ENCODE measurements at places on chromosomes 6 and 20.

GRCh38 chr6:144723431-144723830 lies 438.3 kb downstream of the UTRN start:
- DNase-seq, result no peak

GRCh38 chr6:15962449-15962764 lies 166.5 kb upstream of the MYLIP start:
- no peak for DNase-seq

DNA sequence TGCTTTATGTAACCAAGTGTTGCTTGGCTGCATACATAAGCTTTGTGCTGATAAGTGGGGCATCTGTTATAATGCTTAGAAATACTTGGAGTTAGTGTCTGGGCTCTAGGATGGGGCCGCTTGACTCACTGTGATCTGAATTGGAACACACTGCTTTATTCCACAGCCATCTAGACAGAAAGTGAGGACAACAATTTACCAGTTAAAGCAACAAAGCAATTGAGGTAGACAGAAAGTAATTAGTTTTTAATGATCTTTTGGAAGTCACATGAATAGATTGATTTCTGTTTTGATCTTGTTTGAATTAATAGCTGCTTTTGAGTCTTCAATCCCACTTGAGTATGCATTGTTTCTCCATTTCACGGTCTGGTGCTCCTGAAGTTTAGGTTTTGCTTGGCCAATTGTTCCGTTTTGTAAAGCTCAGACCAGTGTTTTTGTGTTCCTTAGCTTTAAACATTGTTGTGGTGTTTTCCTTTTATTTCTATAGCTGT lies 157.5 kb downstream of the TRMT11 start:
- DNase-seq, result no peak

GRCh38 chr6:4059115-4059777 lies 19.7 kb downstream of the FAM217A start:
- no peak for DNase-seq

DNA sequence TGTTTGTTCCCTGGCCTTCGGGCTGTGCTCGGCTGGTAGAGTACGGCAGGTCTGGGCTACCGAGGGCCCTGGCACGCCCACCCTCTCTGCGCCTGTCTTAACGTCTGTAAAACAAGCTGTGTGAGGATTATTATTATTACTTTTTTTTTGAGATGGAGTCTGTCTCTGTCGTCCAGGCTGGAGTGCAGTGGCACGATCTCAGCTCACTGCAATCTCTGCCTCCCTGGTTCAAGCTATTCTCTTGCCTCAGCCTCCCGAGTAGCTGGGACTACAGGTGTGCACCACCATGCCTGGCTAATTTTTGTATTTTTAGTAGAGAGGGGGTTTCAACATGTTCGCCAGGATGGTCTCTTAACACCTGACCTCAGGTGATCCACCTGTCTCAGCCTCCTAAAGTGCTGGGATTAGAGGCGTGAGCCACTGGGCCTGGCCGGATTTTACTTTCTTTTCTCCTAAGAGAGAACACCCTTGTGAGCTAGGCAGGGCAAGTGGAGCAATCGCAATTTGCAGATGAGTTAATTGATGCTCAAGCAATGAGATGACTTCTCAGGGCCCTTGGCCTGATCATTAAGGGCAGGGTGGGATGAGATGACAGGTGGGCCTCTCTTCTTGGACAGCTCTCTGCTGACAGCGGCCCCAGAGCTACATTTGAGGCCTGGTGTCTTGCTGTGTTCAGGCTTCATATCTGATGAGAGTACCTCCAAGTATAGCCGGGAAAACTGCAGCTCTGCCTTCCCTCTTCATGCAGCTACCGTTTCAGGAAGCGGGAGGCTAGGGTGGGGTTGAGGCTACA lies 859 bp upstream of the SMIM29 start:
- no peak for DNase-seq

DNA sequence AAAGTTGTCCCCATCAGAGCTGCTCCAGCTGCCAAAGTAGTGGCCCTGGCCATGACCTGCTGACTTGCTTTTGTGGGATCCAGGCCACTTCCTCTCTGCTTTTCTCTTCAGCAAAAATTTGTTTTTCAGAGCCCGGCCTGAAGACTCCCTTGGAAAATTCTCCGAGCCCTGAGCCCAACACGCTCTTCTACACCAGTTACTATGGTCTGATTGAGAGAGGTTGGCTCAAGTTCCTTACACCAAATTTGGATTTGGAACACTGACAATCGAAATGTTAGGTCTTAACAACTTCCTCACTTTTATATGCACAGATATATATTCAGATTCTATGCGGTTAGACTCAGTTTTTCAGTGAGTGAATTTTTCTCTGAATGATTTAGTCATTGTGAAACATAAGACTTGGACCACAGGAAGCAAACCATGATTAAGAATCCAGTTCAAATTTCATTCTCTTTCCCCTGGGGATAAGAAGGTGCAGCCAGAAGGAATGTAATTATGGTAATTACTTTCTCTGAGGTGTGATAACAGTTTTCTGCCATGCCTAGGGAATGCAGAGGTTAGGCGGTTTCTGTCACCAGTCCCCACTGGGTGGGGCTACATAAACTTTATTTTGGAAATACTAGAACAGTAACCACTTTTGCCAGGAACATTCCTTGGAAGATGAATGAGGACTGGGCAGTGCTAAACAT lies 365.2 kb downstream of the SYNE1 start:
- no peak for DNase-seq

DNA sequence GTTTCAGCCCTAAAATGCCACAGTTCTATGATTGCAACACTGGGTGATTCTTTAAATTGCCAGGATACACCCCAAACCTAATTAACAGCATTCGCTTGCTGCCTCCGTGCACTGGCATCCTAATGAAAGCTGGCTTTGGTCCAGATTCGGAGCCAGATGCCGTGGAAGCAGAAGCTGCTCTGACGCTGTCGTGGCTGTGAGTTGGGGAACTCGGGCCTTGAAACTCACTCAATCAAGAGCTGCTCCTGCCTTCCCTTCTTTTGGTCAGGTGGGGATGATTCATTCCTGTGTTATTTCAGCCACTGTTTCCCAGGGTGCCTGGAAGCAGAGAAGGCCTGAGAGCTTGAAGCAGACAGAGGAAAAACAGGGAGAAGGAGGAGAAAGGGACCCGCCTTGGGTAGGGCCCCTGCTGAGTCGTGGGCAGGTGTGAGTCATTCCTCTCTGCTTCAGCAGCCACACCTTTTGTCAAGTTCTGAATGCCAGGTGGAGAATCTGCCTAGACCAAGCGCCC lies 36.2 kb upstream of the DSP start:
- DNase-seq, result no peak

GRCh38 chr6:8200255-8200654 lies 97.9 kb upstream of the EEF1E1 start:
- DNase-seq, result no peak

DNA sequence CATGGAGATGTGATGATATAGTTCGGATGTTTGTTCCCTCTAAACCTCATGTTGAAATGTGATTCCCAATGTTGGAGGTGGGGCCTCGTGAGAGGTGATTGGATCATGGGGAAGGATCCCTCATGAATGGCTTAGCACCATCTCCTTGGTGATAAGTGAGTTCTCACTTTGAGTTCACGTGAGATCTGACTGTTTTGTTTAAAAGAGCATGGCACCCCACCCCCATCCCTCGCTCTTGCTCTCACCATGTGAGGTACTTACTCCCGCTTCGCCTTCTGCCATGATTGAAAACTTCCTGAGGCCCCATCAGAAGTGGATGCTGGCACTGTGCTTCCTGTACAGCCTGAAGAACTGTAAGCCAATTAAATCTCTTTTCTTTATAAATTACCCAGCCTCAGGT lies 10.9 kb downstream of the SLC32A1 start:
- no peak for DNase-seq

- no peak for DNase-seq
Measured at GRCh38 chr20:14925300-14925699, 587.9 kb upstream of the FLRT3 start.

DNA sequence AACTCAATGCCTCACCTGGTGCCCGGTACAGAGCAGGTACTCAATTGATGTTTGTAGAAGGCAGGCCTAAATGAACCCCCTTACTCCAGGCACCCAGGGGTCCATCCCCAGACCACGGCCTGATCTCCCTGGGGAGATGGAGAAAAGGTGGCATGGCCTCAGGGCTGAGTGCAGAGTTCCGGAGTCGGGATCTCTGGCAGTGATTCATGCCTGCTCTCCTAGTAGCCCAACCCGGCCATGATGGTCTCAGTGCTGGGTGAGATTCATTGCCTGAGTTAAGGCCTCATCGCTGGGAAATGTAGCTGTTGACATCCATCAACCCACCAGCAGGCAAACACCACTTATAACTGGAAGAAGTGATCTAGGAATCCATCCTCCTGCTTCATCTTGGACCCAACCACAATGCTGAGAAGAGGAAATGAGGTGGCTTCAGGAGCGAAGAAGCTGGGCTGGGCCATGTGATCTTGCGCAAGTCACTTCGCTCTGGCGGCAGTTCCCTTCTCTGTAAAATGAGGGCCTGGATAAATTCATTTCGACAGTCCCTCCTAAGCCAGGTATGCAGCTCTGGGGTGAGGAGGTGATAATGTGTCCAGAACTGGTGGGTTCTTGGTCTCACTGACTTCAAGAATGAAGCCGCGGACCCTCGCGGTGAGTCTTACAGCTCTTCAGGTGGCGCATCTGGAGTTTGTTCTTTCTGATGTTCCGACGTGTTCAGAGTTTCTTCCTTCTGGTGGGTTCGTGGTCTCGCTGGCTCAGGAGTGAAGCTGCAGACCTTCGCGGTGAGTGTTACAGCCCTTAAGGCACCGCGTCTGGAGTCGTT lies 24.7 kb downstream of the ETV7 start:
- DNase-seq, result no peak

GRCh38 chr20:62064770-62065673 lies 659 bp downstream of the TAF4 start:
- no peak for DNase-seq

GRCh38 chr20:62724692-62725595 lies 16.3 kb downstream of the NTSR1 start:
- no peak for DNase-seq

DNA sequence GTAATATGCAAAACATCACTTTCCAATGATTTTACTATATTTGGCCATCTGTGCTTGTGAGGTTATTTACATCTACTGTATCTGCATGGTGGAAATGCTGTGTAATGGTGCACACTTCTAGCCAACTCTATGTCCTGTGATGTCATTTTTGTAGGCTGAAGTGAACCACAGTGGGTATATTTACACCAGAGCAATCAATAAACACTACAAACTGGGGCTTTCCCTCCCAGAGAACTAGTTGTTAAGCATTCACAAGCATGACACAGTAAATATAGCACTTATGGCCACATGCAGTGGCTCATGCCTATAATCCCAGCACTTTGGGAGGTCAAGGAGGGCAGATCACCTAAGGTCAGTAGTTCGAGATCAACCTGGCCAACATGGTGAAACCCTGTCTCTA lies 4.9 kb downstream of the SLC22A2 start:
- DNase-seq, result no peak

DNA sequence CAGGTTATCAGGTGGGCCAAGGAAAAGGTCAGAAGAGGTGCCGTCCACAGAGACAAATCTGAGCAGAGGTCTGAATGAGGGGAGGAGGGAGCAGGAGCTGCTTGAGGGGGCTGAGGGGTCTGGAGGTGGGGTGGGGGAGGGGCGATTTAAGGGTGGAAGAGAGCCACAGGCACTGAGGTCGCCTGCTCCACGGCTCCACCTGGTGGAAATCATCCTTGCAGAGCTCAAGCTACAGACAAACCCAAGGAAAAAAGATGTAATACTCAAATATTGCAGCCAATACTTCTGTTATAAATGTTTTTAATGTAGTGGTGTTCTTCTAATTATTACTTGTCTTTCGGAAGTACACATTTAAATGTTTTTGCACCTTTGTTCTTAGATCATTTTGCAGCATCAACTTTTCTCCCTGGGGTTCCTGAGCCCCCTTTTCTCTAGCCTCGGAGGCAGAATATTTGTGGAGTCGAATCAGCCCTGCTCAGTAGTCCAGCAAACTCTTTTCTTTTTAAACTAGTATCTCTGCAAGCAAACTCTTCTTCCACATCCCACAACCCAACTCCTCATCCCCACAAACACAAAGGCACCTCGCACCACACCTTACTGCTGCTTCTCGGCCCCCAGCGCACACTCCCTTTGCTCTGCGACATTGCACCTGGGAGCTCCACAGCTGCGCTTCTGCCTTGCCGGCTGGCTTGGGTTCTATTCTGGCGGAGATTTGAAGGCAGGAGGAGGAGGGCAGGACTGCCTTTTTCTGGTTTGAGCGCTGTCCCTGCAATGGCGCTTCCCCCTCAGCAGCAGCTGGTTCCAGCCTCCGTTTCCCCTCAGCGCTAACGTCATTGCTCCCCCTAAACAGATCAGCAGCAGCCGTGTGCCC lies 51.0 kb upstream of the TFAP2A start:
- DNase-seq, result no peak

DNA sequence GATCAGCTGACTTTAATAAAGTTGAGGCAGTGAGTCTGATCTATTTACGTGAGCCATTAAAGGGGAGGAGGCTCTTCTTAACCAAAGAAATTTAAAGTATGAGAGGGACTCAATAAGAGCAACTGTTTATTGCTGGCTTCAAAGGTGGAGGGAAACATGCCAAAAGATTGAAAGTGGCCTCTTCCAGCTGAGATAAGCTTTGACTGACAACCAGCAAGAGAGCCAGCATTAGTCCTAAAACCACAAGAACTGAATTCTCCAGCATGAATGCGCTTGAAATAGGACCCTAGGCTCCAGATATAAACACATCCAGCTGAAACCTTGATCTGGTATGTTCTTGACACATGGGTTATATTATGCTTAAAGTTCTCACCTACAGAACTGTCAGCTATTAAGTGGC lies 123.1 kb upstream of the GJE1 start:
- no peak for DNase-seq

DNA sequence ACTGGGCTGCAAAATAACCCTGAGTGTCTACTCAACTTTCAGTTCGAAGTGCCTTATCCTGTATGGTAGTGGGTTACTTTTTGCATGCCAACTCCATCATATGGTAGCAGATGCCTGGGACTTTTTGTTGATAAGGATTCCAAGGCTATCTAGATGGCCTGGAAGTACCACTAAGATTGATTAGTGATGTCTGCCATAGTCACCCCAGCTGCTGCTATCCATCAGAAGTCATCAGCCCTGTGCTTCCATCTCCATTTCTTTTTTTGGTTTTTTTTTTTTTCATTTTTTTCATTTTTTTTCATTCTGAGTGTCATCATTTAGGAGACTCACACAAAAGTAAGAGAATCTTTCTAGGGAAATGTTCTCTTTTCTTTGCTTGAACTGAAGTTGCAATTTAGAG lies 217.4 kb upstream of the PLCB4 start:
- no peak for DNase-seq

- DNase-seq, result no peak
Measured at GRCh38 chr6:48111143-48111506, at the start of gene PTCHD4. TSS of gene PTCHD4 (minus strand) at chr6:48111197. CDS start at chr6:48068957, 42,240 bp downstream.

DNA sequence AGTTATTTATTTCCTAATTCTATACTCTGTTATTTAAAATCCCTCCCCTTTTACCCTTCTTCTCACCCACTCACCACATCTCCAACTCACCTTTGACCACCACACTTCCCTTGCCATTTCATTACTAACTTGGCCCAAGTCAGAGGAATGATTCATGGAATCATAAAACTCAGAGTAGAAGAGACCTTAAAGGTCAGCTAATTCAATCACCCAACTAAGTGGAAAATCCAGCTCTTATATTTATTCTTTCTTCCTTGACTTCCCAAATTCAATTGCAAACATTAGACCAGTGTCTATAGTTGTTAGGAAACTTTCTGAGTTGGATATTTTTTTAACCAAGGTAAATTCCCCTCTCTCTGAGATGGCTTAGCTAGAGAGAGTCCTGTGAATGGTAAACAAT lies 26.5 kb upstream of the HEY2 start:
- DNase-seq, result no peak

- DNase-seq, result no peak
Measured at GRCh38 chr6:99761711-99762110, 155.1 kb downstream of the PRDM13 start.

GRCh38 chr6:11769244-11769643 lies 9.4 kb downstream of the ADTRP start:
- no peak for DNase-seq

GRCh38 chr6:4805553-4806336 lies 29.5 kb downstream of the CDYL start:
- no peak for DNase-seq
